ENCODE measurements at places on chromosomes 6 and 20.

- no peaks in the 10 kb centered on the region for H3K36me3 ChIP-seq
- H3K27me3 ChIP-seq, result no peaks in the 10 kb centered on the region
- H3K4me3 ChIP-seq, result no peak overlapping the region
These were observed 34.8 kb downstream of the SH3BGRL2 start for GRCh38 chr6:79665725-79666551.

- no peaks in the 10 kb centered on the region for H3K27me3 ChIP-seq
- H3K4me1 ChIP-seq, result peaks cover 4% of the 10 kb centered on the region
- no peak for DNase-seq
- no peak overlapping the region for H3K4me3 ChIP-seq
- no peaks in the 10 kb centered on the region for H3K36me3 ChIP-seq
These were observed 394.8 kb downstream of the DHX35 start for GRCh38 chr20:39356908-39357307.

GRCh38 chr6:148521158-148521557 lies 178.5 kb downstream of the SASH1 start:
- no peaks in the 10 kb centered on the region for H3K27me3 ChIP-seq
- H3K27ac ChIP-seq, result peak overlapping the region; percentile 13
- H3K36me3 ChIP-seq, result no peaks in the 10 kb centered on the region
- H3K4me3 ChIP-seq, result no peak overlapping the region
- peaks cover 9% of the 10 kb centered on the region for H3K4me1 ChIP-seq

GRCh38 chr6:30882204-30882758 lies 2.0 kb upstream of the DDR1 start:
- H3K4me3 ChIP-seq, result no peak overlapping the region
- peak overlapping the region; percentile 100 for H3K27ac ChIP-seq
- H3K36me3 ChIP-seq, result no peaks in the 10 kb centered on the region
- no peaks in the 10 kb centered on the region for H3K27me3 ChIP-seq

DNA sequence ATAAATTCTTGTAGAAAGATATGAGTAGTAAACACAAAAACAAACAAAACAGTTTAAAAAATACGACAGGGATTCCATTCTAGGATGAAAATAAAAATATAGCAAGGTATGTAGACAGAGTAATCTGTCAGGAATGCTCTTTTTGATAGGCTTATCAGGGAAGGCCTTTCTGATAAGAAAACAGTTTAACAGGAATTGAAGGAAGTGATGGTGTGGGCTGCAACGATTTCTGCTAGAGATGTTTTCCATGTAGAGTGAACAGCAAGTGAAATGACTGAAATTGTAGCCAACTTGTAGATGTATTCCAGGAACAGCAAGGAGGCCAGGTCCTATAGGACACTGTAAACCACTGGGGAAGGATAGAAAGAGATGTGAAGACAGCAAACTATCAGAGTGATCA lies 689.7 kb upstream of the GJE1 start:
- no peaks in the 10 kb centered on the region for H3K36me3 ChIP-seq
- no peak overlapping the region for H3K27ac ChIP-seq
- H3K4me1 ChIP-seq, result no peaks in the 10 kb centered on the region
- DNase-seq, result no peak
- H3K27me3 ChIP-seq, result no peaks in the 10 kb centered on the region
- H3K4me3 ChIP-seq, result no peak overlapping the region

DNA sequence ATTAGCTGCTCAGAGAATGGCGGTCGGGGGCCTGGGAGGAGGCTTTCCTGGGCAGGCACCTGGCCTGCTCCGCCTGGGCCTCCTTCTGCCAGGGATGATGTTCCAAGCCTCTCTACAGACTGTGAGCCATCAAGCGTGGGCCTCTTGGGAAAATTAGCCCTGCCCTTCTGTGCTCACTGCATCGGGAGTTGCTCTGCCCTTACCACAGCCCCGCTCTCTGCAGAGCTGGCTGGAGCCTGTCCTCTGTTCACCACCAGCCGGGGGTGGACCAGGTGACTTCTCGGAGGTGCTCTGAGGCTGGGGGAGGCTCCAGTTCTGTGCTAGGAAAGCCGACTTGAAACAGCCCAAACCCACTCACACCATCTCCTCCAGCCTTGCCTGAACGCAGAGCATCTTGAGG lies 24.2 kb downstream of the MDGA1 start:
- H3K27ac ChIP-seq, result no peak overlapping the region
- H3K36me3 ChIP-seq, result no peaks in the 10 kb centered on the region
- no peaks in the 10 kb centered on the region for H3K27me3 ChIP-seq
- DNase-seq, result no peak
- H3K4me3 ChIP-seq, result no peak overlapping the region

DNA sequence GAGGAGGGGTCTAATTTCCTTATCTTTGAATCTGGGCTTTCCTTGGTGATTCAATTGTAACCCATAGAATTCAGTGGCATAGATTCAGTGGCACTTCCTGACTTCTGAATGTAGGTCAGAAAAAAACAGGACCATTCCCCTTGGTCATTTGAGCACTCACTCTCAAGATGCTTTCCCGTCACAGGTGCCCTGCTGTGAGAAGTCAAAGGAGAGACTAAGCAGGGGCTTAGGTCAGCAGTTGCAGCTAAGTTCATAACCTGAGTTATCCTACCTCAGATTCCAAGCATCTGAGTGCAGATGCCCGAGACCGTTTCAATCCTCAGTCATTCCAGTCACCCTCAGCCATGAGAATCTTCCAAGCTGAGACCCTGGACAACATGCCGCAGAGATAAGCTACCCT lies 506.6 kb downstream of the FRK start:
- no peak overlapping the region for H3K27ac ChIP-seq
- H3K27me3 ChIP-seq, result no peaks in the 10 kb centered on the region
- no peaks in the 10 kb centered on the region for H3K36me3 ChIP-seq
- no peak overlapping the region for H3K4me3 ChIP-seq
- DNase-seq, result no peak
- no peaks in the 10 kb centered on the region for H3K4me1 ChIP-seq

- H3K27me3 ChIP-seq, result no peaks in the 10 kb centered on the region
- no peak for DNase-seq
- H3K36me3 ChIP-seq, result no peaks in the 10 kb centered on the region
- no peak overlapping the region for H3K27ac ChIP-seq
These were observed 664.7 kb downstream of the RFPL4B start for GRCh38 chr6:113011801-113012200.

GRCh38 chr6:51045548-51045947 lies 226.9 kb downstream of the TFAP2B start:
- H3K27me3 ChIP-seq, result no peaks in the 10 kb centered on the region
- no peaks in the 10 kb centered on the region for H3K36me3 ChIP-seq
- no peaks in the 10 kb centered on the region for H3K4me1 ChIP-seq

DNA sequence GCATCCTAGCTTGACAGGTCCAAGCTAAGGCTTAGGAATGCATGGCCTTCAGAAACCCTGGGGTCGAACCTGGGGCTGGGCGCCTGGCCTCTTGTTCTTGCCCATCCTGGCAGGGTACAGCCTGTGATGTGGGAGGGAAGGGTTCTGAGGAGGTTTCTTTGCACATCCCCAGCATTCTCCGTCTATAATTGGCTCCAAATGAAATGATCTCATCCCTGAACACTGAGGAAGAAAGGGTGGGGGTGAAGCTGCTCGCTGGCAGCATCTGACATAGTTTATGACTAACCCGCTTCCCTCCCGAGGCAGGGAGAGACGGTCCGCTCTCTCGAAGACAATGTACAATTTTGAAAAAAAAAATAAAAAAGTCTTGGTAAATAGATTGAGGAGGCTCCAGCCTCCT lies 67.1 kb upstream of the ZNFX1 start:
- no peaks in the 10 kb centered on the region for H3K27me3 ChIP-seq
- no peak overlapping the region for H3K4me3 ChIP-seq

GRCh38 chr20:47210470-47210869 lies 146.0 kb downstream of the ZMYND8 start:
- no peaks in the 10 kb centered on the region for H3K27me3 ChIP-seq
- H3K27ac ChIP-seq, result no peak overlapping the region
- no peaks in the 10 kb centered on the region for H3K36me3 ChIP-seq
- no peak for DNase-seq

DNA sequence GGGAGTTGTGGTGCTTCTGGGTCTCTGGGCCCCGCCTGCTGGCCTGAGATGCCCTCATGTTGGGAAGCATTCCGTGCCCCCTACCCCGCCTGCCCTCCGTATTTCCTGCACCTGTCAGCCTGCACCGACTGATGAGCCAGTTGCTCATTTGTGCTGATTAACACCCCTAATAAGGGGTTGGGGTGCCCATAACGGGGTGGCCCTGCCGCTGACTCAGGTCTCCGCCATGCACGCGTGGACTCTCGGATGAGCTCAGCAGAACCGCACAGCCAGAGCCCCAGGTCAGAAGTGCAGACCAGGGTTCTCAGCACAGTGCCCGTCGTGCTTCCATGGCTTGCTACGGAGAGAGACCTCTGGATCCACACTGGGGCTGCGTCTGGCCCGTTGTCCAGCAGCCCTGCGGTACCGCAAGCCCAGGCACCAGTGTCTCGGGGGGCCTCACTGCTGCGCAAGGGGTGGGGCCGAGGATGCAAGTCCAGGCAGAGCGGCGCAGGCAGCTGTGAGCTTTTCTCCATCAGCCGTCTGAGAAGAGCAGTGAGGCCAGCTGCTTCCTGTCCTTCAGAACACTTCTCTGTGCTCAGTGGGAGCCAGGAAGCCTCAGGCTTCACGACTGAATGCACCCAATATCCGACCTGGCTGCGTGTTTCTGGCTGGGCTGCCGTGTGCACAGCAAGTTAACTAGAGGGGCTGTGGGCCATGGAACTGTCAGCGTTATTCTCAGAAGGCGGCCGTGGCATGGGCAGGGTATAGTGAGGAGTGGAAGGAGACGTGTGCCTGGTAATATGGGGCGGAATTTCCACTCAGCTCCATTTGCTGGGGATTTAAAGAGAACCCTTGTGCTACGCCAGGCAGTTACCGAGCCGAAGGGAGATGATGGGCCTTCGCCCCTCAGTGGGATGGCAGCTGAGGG lies 18.6 kb downstream of the MTG2 start:
- no peak overlapping the region for H3K4me3 ChIP-seq
- no peaks in the 10 kb centered on the region for H3K36me3 ChIP-seq
- no peaks in the 10 kb centered on the region for H3K27me3 ChIP-seq
- H3K4me1 ChIP-seq, result no peaks in the 10 kb centered on the region

DNA sequence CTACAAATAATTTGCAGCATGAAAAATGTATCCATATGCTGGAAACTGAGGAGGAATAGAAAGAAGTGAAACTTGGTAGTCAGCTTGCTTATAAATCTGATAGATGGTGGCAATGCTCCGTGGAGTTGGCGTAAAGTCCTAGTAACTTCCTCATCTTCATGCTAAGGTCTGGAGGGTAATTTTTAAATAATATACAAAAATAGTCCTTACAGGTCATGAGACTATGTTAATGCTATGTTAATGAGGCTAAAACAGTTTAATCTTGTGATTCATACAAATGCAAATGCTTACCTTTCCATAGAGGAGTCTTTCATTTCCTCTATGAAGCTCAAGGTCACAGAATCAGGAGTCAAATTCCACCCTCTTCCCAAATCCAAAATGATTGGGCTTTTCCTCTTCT lies 9.4 kb upstream of the CRIP3 start:
- H3K27me3 ChIP-seq, result no peaks in the 10 kb centered on the region
- no peak overlapping the region for H3K4me3 ChIP-seq
- DNase-seq, result no peak
- H3K36me3 ChIP-seq, result no peaks in the 10 kb centered on the region
- H3K27ac ChIP-seq, result no peak overlapping the region

DNA sequence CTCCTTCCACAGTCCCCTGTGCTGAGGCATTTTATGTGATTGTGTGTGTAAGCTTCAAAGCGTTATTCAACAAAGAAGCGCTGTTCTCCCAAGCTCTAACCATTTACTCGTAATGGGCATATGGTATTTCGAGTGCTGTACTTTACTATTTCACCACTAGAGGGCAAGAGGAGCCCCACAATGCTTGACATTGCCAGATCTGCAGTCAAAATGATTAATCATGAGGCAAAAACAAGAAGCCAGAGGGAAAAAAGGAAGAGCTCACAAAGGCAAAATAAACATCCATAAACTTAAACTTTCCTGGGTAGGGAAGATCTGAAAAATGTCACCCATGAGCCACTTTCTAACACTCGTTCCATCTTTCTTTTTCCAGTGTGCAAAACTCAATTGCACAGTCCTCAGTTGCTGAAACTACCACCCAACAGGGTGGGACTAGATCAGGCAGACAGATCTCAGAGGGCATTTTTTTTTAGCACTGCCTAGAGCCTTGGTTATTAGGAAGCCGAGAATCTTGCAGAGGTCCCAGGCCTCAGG lies 215.0 kb upstream of the PLCB4 start:
- peak; percentile 83 for DNase-seq
- no peaks in the 10 kb centered on the region for H3K27me3 ChIP-seq
- H3K27ac ChIP-seq, result no peak overlapping the region
- no peak overlapping the region for H3K4me3 ChIP-seq
- no peaks in the 10 kb centered on the region for H3K4me1 ChIP-seq

GRCh38 chr6:24207413-24207812 lies 81.4 kb downstream of the NRSN1 start:
- no peaks in the 10 kb centered on the region for H3K36me3 ChIP-seq
- H3K27me3 ChIP-seq, result no peaks in the 10 kb centered on the region
- no peak overlapping the region for H3K4me3 ChIP-seq
- H3K4me1 ChIP-seq, result no peaks in the 10 kb centered on the region
- DNase-seq, result no peak
- H3K27ac ChIP-seq, result no peak overlapping the region

DNA sequence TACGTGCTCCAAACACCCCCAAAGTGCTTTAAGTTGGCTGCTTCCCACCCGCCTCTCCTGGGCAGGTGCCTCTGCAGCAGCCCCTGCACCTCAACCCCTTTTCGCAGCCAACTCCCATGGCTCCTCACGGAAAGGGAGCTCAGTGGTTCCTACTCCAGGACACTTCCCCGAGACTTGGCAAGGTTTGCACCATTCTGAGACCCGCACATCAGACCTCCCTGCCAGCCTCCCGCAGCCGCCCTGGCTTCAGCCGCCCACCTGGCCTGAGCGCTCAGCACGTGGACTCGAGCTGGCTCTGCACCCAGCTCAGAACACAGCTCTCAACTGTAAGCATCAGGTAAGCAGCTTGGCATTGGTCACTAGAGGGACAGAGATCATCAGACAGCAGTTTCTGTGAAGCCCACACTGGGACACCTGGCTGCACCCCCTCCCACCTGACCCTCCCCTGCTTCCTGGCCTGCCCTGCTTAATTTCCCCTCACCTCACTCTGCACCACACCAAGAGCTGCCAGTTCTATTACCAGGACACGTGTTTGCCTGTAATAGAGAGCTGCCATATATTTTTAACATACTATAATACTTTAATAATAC lies 28.5 kb downstream of the GMDS start:
- H3K27ac ChIP-seq, result no peak overlapping the region
- DNase-seq, result no peak
- H3K4me3 ChIP-seq, result no peak overlapping the region
- H3K27me3 ChIP-seq, result no peaks in the 10 kb centered on the region
- H3K36me3 ChIP-seq, result no peaks in the 10 kb centered on the region

- peak overlapping the region; percentile 94 for H3K4me3 ChIP-seq
- DNase-seq, result peak; percentile 8
- H3K27me3 ChIP-seq, result no peaks in the 10 kb centered on the region
- no peaks in the 10 kb centered on the region for H3K36me3 ChIP-seq
- H3K4me1 ChIP-seq, result peaks cover 11% of the 10 kb centered on the region
- peak overlapping the region; percentile 98 for H3K27ac ChIP-seq
These were observed 634 bp upstream of the BTBD9 start for GRCh38 chr6:38640216-38640909.

GRCh38 chr20:19932170-19932667 lies 84.9 kb upstream of the NAA20 start:
- H3K36me3 ChIP-seq, result no peaks in the 10 kb centered on the region
- no peaks in the 10 kb centered on the region for H3K27me3 ChIP-seq
- peaks cover 17% of the 10 kb centered on the region for H3K4me1 ChIP-seq
- no peak overlapping the region for H3K4me3 ChIP-seq
- DNase-seq, result peak; percentile 35
